ENCODE measurements at places on chromosomes 6 and 20. TPM values are rescaled to one million over a fixed set of nuclear protein-coding genes. Genes with fewer than 3 reads are reported as not detected.

- no peak for DNase-seq
- H3K4me1 ChIP-seq, result peaks cover 42% of the 10 kb centered on the region
- no peak overlapping the region for H3K4me3 ChIP-seq
- no peaks in the 10 kb centered on the region for H3K27me3 ChIP-seq
- H3K36me3 ChIP-seq, result no peaks in the 10 kb centered on the region
These were observed 84.0 kb upstream of the SALL4 start for GRCh38 chr20:51886341-51886740.

- H3K36me3 ChIP-seq, result no peaks in the 10 kb centered on the region
- H3K27me3 ChIP-seq, result no peaks in the 10 kb centered on the region
- no peak overlapping the region for H3K4me3 ChIP-seq
- no peak for DNase-seq
These were observed 19.5 kb downstream of the KIF13A start for GRCh38 chr6:17967668-17968518.

DNA sequence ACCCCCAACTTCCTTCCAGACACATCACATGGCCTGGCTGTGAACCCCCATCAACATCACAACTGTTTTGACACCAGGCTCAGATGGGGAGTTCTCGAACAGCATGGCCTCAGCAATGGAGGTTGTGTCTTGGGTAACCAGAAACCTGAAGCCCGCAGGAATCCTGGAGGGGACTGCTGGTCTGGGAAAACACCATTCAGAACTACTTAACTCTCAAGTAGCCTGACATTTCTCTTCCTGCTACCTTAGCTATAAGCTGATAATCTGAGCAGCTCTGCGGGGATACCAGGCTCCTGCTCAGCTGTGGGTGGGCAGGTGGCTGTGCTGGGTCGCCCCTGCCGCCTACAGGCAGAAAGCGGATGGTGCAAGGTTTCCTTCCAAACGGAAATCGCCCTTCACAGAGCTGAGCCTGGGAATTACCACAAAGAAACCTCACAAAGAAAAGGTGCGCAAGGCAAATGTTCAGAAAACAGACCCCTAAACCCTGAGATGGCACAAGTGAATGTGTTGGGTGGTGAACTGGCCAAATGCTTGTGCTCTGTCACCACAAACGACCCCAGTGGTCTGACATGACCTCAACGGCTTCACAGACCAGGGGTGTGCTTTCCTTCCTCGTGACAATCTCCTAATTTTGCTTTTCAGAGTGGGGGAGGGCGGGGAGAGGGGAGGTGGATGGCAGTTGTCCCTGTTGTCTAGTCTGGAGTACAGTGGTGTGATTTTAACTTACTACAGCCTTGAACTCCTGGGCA lies 29.5 kb downstream of the SNX5 start:
- no peak overlapping the region for H3K4me3 ChIP-seq
- H3K4me1 ChIP-seq, result peaks cover 70% of the 10 kb centered on the region
- DNase-seq, result peak; percentile 82
- no peaks in the 10 kb centered on the region for H3K27me3 ChIP-seq
- peak overlapping the region; percentile 98 for H3K27ac ChIP-seq

The PI3 gene
- not detected for total RNA-seq

The LAMA4 gene
- 1.6 TPM for total RNA-seq

DNA sequence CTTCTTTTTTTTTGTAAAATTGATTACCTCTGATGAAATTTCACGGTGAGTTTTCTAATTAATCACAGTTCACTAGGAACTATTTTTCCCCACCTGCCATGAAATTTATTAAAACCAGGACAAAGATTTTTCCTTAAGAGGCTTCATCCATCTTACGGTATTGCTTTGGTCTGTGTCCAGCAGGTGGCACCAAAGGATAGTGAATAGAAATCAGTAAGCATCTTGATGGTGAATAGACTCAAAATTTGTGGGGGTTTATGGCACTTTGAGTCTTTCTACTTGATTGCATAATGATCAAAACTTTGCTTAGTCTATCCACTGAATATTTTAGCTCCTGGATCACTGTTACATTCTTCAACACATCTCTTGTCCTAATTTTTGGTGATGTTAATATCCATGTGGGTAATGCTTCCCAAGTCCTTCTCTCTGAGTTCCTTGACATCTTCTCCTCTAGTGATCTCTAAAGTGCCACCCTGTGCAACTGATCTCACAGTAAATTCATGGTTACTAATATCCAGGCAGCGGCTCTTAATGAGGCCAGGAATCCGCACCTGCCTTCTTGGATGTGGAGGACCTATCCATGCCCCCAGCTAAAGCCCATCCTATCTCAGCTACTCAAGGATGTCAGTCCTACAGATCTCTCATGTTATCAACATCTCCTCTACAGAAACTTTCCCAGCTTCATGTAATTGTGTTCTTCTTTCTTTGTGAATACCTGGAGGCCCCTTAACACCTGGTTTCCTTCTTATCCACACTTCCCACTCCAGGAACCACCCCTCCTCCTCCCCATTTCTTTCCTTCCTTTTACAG lies 54.5 kb downstream of the STMND1 start:
- H3K36me3 ChIP-seq, result peaks cover 9% of the 10 kb centered on the region
- no peaks in the 10 kb centered on the region for H3K4me1 ChIP-seq
- no peak overlapping the region for H3K4me3 ChIP-seq
- no peak overlapping the region for H3K27ac ChIP-seq
- H3K27me3 ChIP-seq, result peaks cover 3% of the 10 kb centered on the region
- peak; percentile 61 for DNase-seq

DNA sequence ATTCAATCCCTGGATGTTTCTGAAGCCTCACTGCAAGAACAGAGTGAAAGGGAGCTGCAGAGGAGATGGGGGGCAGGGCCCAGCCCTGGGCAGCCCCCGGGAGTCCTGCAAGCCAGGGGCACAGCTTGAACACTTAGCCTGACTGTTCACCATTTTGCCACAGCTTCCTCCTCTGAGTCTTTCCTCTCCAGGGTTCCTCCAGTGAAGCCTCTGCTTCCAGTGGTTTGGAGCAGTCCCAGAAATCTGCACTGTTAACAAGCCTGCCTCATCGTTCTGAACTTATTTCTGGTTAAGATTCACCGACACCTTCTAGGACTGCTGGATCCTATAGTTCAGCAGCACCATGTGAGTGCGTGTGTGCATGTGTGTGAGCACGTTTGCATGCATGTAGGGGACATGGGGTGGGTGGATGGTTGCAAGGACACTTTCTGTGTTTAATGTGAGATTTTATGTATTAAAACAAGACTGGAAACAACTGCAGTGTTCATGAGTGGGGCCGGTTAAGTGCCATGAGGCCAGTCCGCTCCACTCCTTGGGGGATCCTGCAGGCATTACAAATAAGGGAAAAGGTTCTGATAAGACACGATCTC lies 24.6 kb downstream of the CEBPB start:
- peaks cover 11% of the 10 kb centered on the region for H3K4me1 ChIP-seq
- no peak overlapping the region for H3K4me3 ChIP-seq
- peaks cover 2% of the 10 kb centered on the region for H3K27me3 ChIP-seq
- DNase-seq, result no peak
- no peak overlapping the region for H3K27ac ChIP-seq
- no peaks in the 10 kb centered on the region for H3K36me3 ChIP-seq

The MAP7 gene
- 59.1 TPM for total RNA-seq

The BTNL2 gene
- total RNA-seq, result not detected

GRCh38 chr6:135490381-135490780 lies 7.2 kb downstream of the AHI1 start:
- H3K27ac ChIP-seq, result peak overlapping the region; percentile 14
- DNase-seq, result no peak
- H3K4me3 ChIP-seq, result no peak overlapping the region
- H3K36me3 ChIP-seq, result peaks cover 38% of the 10 kb centered on the region
- H3K27me3 ChIP-seq, result no peaks in the 10 kb centered on the region

The SEMG2 gene
- not detected for total RNA-seq

The CLVS2 gene
- total RNA-seq, result 0.46 TPM

DNA sequence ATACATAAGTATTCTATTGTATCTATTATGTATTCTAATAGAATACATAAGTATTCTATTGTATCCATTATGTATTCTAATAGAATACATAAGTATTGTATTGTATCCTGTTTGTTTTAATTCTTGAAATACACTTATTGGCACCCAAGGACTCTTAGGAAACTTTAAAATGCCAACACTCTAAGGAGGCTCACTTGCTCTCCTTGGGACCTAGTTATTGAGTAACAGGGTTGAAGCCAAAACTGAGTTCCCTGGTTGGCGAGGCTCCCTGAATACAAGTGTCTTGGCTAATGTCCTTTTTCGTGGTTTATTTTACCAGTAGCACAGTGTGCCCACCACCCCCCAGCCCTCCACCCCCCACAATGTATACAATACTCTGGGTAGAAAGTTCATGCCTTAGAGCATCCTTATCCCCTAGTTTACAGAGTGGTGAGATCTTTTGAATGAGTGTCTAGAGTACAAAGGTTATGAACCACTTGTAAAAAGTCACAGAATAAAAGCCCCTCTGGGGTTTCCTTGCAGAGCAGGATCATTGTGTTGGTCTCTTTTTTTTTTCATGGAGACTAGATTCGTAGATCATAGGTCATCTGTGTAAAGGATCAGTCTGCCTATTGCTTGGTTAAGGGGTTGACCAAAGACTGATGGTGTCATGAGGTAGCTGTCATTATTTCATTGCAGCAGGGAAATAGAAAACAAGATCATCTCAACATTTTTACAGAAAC lies 32.5 kb upstream of the PRDM1 start:
- peaks cover 32% of the 10 kb centered on the region for H3K27me3 ChIP-seq
- H3K4me1 ChIP-seq, result peaks cover 37% of the 10 kb centered on the region
- no peak overlapping the region for H3K4me3 ChIP-seq
- no peak overlapping the region for H3K27ac ChIP-seq
- no peak for DNase-seq

The MCCD1 gene
- total RNA-seq, result not detected

Data from WTC11 (cell line).